ENCODE measurements at places on chromosomes 1 and 21.

DNA sequence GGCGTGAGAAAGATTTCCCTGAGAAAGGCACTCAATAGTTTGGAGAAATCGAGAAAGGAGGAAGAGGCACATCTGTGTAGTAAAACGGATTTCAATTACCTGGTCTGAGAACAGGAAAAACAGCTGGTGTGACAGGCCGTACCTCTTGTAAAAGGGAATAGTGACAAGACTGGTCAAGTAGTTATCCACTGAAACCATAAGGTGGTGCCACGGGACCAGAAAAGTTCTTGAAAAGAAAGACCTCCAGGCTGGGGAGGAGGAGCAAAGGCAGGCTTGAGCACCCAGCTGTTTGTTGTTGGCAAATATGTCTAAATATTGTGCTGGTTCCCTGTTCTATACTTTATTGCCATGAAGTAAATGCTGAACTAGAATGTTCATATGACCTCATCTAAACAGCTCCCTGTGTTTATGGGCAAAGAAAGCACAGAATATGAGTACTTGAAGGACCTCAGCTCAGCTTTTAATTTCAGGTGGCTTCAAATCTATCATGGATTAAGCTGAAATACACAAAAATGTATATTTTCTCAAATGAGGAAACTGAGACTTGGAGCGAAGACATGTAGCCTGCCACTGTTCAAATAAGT lies 4.0 kb downstream of the HAO2 start:
- DNase-seq = peak; percentile 20

DNA sequence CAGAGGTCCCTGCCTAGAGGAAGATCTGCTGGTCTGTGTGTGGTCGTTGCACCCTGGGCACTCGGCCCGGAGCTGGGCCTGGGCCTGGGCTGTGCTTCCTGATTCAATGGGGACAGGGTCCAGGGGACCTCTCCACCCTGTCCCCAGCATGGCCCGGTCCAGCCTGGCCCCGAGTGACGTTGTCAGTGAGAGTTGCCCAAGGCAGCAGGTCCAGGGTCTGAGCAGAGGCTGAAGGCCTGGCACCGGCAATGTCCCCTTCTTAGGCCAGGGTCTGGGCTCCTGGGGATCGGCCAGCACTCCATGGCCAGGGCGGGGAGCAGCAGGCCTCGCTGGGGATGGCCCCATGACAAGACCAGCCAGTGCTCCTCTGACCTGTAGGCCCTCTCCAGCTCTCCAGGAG lies 15.6 kb upstream of the PEX10 start:
- no peak for DNase-seq

DNA sequence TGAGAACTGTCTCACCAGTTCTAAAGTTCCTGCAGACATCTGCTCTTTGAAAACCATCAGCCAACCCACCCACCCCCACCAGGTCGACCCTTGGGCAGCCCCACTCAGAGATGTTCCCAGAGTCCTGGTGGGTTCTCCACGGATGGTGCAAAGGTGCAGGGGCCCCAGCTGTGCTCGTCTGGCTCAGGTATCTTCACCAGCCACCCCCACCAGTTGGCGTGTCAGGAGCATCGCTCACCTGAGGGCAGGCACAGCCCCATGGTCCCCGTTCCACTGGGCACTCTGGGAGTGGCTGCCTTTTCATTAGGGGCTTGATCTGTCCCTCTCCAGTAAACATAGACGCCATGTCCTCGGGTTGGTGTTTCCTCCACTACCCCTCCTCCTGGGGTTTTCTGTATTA lies 70.5 kb downstream of the UMODL1 start:
- DNase-seq = no peak

DNA sequence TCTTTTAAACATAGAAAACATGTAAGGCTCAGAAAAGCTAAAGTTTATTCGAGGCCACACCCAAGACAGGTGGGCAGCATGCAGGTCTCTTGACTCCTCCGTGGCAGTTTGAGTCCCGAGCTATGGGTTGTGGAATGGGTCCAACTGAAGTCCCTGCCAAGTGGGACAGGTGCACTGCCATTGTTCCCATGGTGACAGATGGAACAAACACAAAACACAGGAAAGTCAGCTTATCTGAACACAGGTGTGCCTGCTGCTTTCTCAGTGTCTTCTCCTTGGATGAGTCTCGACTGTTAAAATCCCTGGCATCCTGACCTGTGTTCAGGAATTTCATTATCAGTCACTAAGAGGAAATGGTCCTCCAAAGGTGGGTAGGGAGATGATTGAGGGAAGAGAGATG lies 99.0 kb upstream of the RAB4A start:
- DNase-seq = no peak

DNA sequence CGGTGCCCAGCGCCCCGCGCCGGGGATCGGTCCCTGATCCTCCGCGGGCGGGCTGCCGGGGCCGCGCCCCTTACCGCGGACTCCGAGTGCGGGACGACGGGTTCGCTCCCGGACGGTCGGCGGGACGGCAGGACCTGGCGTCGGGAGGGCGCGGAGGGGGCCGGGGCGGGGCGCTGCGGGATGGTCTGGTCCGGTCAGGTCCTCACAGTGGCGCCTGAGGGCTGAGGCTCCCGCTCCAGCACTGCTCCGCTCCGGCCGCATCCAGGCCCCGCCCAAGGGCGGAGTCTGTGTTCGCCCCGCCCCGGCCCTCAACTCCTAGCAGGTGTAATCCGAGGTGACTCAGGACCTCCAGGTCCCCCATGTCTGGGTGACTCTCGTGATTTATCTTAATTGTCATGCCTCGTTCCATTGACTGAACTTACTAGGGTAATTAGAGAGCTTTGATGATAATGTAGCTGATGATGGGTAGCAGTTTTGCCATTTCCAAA lies at the start of gene RAB3B:
Gene RAB3B (minus strand): TSS at position 223 of the 488 bp plus-strand sequence. CDS start 13,583 bp downstream, outside the sequence.
- DNase-seq = peak; percentile 18

GRCh38 chr1:154821083-154821482 lies 49.0 kb downstream of the KCNN3 start:
- no peak for DNase-seq

DNA sequence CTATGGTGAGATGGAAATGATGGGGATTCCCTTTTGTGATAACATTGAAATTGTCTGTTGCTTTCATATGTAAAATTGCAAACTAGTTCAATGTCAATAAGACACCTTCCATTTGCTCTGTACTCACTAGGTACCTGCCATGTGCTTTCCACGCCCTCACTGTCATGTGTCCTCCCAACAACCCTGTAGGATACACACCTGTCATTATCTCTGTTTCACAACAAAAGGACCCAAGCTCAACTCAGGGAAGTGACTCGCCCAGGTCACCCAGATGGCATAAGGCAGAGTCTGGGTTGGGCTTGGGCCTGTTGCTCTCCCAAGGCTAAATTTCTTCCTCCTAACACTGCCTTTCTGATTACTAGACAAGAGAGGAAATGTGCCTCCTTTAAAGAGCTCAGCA lies 45.3 kb upstream of the MCOLN3 start:
- DNase-seq = no peak

GRCh38 chr1:12600335-12600734 lies 17.7 kb downstream of the DHRS3 start:
- no peak for DNase-seq

DNA sequence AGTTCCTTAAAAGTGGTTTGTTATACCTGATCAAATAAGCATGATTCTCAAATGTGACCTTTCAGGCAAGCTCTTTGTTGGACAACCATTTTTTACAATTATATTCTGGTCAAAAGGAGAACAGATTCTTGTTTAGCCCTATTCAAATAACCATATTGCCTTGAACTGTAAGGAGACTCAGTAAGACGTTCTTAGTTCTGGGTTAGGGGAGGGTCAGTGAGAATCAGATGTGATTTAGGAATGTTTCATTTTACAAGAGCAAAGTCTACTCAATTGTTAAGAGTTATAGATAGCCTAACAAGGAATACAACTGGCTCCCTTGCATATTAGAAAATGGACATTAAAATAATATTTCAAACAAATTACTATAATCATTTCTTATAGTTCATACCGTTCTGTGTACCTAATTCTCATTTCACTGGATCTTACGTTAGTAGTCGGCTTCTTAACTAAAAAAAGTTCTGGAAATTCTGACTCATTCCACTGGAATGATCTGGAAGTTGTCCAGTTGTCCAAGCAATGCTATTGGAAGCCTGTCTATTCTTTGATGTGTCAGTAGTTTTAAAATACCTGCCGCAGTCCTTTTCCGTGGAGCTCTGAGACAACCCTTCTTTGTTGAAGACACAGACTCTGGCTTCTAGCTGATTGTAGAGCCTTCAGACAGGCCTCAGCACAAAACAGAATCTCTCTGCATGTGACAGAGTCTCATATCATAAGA lies 88.8 kb downstream of the MAST2 start:
- peak; percentile 77 for DNase-seq

DNA sequence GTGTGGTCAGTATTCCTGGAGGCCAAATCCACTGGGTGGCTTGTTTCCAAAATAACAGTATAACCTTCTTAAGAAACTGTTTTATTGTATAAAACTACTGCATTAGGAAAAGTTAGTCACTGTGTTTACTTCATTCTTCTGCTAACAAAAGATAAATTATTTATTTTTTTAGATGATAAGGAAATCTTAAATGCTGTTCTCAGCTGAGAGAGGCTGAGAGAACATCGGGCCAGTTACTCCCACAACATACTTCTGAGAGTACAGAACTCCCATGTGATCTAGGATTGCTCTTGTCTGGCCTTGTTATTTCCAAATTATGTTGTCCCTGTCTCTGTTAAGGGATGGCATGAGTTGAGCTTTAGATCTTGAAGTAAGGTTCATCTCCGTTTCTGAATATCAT lies 96.7 kb upstream of the CXADR start:
- DNase-seq = no peak

GRCh38 chr1:9400425-9401079 lies 107.9 kb downstream of the SPSB1 start:
- DNase-seq = no peak

- no peak for DNase-seq
Observed at GRCh38 chr1:56788102-56788501, 31.1 kb downstream of the FYB2 start.

DNA sequence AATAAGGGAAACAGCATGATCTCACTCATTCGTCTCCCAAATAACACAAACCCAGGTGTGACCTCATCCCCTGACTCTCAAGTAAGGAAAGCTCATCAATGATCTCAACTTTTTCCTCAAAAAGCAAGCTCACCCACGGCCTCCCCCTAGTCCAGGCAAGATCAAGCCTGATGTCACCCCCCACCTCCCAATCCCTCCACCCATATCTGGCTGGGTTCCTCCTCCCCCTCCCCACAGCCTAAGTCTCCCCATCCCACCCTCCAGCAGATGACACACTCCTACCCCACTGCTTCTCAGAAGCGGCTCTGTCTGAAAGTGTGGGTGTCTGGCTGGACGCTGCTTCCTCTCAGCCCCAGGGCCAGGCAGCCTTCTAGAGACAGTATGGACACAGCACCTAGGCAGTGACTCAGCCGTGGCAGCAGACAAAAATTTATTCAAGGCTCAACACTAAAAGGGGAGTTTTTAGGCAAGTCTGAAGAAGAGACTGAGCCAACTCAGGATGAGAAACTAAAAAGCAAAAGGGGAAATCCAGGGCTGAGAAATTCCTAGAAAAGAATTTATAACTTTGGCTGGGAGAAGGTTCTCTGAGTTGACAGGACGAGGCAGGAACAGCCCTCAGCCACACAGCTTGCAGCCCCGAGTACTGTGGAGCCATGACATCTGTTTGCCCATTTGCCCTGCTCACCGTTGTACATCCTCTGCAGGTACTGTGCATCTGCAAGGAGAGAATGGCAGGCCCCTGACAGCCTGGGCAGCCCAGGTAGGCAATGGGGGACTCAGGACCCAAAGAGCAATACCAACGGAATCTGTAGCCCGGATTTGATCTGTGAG lies 81.6 kb upstream of the LRRC8D start:
- no peak for DNase-seq

- DNase-seq = peak; percentile 99
Observed at GRCh38 chr1:201713086-201713810, 115.7 kb upstream of the IPO9 start.

DNA sequence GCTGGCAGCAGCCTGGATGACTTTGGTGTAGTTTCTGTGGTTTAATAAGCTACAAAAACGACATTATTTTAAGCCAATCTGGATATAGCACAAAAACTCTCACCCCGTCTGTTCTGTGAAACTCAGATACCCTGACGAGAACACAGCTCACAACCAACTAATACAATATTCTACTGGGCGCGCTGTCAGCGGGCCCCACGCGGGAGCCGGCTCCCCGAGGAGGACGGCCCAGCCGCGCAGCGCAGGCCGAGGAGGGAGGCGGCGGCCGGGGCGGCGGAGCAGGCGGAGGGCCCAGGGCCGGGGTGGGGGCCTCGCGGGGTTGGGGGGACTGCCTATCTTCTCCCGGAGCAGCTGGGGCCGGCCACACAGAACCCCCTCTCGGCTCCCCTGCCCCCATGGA lies 87.2 kb upstream of the POU3F1 start:
- no peak for DNase-seq

DNA sequence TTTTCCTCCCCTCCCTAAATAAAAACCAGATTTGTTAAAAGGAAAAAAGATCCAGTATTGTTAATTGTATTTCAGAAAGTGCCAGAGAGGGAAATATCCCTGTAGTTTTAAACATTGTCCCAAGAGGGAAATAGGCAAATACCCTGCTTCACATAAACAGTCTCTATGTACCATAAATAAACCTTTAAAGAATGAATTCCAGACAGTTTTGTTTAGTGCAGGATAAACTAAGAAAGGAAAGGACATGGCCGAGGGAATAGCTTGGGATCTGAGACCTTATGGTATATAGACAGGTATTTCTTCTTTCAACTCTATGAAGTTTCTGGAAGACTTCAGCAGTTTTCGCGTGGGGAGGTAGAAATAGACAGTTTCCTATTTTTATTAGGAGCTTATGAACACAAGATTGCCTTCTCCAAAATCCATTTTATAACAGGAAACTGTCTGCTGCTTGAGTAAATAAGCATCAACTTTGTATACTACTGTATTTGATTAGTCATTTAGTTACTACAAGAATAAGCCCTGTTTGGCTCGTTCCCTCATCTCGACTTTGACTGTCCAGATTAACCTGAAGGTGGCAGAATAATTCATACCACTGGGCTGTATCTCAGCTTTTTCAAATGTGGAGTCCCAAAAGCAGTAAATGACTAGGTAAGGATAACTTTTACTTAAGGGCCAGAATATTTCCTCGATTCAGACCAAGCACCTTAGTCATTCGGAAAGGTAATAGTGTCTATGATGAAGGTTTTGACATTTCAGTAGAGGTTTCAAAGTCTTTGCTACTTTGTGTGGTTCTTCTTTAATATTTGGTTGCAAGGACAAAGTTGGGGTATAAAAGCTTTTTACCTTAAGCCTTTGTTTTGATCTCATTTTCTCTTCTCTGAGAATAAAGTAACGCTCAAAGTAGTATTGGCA lies 177.5 kb downstream of the VPS13D start:
- DNase-seq = peak; percentile 61

Measured in fibroblast of the conjunctiva (primary cell).